ENCODE measurements at places on chromosomes 11 and 22.

- no peak for DNase-seq
These were observed 43.9 kb downstream of the CCDC34 start for GRCh38 chr11:27319072-27319471.

- DNase-seq, result no peak
These were observed 19.0 kb upstream of the TTLL12 start for GRCh38 chr22:43205748-43206508.

DNA sequence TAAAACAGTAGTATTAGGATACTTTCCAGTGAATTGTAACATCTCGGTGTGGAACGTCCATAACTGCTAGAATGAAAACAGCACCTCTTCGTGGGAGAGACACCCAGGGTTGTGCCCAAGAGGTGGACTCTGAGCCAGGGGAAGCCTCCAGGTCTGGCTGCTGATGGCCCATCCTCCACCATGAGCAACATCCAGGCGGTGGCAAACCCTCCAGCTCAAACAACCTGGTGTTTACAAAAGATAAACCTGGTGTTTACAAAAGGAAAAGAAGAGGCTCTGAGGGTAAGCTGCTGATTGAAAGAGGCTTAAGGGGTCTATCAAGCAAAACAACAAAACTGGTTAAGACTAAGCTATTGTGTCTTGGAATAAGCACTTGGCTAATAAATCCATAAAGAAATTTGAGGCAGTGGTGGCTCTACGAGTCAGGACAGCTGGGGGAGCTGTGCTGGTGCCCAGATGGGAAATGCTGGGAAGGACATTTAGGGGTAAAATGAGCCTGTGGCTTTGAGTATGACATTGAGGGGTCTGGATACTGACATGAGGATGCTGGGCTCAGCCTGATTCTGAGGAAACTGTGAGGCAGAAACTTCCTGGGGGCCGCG is 909.0 kb downstream of the BRD1 start:
- no peak for DNase-seq

DNA sequence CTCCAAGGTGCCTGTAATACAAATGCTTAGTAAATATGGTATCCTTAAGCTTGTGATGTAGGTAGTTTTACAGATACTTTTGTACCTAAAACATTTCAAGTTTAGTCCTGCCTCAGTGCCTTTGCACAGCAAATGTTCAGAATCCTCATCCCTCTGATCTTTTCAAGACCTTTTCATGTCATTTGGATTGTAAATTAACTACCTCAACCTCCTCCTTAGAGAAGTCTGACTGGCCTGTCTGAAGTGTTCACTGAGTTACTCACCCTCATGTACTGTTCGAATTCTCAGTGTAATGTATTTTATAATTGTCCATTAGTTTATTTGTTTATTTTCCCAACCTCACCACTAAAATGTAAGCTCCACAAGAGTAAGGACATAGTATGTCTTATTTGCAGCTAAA is 147.5 kb downstream of the ELP4 start:
- DNase-seq, result no peak

DNA sequence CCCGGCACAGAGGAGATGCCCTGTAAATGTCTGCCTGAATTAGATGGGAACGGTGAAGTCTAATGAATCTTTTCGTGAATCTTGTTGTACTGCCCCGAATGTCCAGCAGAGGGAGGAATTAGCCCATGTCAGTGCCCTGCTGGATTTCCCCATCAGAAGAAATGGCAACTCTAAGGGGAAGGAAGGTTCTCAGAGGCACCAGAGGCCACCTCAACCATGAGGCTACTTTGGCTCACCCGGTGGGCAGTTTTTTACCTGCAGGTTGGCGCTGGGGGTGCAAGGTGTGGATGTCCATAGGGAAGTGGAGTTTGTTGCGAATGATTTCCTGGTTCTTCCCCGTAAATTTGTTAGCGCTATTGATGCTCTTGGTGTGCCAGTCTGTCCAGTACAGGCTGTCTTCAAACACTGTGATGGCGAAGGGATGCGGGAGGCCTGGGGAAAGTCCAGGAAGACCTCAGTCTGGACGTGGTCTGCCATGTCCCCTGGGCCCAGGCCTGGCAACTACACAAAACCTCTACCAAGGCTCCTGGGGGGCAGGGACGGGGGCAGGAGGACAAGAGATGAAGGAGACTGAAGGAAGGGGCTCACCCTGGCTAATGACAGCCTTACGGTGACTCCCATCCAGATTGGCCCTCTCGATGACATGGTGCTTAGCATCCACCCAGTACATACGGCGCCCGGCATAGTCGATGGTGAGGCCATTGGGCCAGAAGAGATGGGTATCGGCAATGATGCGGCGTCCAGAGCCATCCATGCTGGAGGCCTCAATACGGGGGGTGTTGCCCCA is 28.5 kb downstream of the LRP4 start:
- DNase-seq, result peak; percentile 77

DNA sequence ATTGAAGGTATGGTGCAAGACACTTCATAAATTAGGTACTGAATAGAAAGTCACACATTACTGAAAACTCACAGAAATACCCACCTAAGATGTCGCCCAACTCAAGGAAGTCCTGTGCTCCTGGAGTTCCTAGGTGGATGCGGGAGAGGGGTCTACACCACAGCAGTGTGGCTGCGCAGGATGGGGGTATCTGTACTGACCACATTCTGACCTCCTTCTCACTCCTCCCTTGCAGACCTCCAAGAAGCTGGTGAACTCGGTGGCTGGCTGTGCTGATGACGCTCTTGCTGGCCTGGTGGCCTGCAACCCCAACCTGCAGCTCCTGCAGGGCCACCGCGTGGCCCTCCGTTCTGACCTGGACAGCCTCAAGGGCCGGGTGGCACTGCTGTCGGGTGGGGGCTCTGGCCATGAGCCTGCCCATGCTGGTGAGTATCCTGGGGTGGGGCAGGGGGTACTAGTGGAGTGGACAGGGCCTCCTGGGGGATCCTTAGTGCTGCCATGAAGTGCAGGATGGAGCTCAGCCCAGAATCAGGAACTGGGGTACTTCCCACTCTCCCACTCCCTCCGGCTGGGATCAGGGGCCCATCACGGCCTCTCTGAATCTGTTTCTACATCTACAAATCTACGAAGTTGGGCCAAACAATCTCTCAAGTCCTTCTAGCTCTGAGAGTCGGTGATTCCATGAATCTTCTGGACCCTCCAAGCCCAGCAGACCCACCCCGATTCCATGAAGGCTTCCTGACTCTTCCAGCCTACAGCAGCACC is 4.9 kb downstream of the TKFC start:
- peak; percentile 19 for DNase-seq

GRCh38 chr11:93852242-93852641 is 1.8 kb upstream of the VSTM5 start:
- DNase-seq, result no peak

DNA sequence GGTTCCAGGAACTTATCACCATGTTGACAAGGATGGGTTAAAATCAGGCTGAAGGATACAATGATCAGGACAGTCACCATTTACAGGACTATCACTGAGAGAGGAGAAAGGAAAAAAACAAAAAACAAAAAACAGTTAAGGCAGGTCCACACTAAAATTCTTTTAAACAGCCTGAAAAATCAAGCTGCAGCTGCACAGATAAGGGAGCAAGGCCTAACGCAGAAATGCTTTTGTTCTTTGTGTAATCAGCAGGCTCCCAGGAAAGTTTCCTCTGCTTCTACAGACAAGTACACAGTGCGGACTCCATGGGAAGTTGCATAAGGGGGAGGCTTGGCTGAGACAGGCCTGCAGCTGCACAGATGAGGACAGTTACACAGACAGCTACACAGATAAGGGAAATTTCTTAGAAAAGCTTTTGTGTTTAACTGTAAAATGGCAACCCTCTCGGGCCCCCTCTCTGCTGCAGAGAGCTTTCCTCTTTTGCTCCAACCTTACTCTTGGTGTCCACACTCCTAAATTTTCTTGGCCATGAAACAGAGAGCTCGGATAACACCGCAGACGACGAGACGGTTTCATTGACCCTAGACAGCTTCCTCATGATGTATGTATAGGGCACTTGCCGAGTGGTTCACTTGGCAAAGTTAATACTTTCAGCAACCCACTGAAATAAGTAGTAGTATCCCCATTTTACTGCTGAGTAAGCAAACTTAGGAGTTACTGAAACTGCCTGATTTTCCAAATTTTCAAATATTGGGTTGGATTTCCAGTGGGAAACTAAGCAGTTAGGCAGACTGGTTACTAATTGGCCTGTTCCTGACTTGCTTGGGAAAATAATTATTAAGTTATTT is 45.5 kb downstream of the PIWIL3 start:
- peak; percentile 9 for DNase-seq

GRCh38 chr11:96173422-96173821 is 169.6 kb downstream of the MAML2 start:
- peak; percentile 38 for DNase-seq

- no peak for DNase-seq
These were observed 139.0 kb upstream of the GUCY1A2 start for GRCh38 chr11:107157146-107157808.

GRCh38 chr11:81989093-81989492 is 744.6 kb downstream of the FAM181B start:
- DNase-seq, result no peak

DNA sequence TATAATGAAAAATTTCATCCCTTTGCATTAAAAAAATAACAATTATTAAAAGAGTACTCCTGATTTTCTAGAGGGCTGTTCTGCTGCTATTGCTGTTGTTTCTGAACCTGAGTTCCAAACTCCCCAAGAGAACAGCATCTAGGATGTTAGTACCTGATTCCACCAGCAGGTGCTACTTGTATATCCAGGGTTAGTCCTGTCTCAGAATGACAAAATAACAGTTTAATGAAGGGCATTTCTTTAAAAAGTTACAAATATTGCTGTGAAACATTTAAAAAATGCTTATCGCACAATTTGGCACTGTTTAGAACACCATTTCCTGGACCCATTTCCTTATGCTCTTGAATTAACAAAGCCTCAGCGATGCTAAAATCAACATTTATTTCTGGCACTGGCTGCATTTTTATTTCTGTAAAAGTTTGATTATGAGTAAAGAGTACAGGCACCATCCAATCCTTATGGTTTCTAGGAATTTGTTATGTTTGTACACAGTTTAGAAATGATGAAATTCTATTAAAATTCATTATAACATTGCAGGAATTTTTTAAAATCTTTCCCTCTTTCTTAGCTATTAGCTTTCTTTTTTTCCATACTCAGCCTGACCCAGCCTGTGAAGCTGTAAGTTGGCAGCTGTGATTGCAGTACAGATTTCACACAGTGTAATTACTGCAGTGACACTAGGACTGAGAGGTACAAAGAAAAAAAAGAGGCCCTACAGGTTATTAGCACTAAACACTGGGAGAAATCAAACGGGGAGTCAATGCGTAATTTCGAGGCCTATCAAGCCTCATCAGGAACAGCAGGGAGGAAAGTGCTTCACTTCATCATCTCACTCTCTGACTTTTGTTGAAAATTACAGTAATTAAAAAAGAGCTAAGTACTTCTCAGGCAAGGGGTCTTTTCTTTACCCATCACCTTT is 208.8 kb downstream of the DCDC1 start:
- DNase-seq, result no peak

DNA sequence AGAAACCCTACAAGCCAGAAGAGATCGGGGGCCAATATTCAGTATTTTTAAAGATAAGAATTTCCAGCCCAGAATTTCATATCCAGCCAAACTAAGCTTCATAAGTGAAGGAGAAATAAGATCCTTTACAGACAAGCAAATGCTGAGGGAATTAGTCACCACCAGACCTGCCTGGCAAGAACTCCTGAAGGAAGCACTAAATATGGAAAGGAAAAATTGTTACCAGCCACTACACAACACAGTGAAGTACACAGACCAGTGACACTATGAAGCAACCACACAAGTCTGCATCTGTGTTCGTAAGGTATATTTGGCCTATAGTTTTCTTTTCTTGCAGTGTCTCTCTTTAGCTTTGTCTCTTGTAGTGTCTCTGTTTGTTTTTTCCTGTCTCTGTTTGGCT is 29.0 kb downstream of the TMEM225 start:
- no peak for DNase-seq

GRCh38 chr11:121435551-121436511 is 16.3 kb upstream of the SORL1 start:
- DNase-seq, result peak; percentile 66

- no peak for DNase-seq
These were observed 118.2 kb downstream of the ABTB2 start for GRCh38 chr11:34239465-34240149.

DNA sequence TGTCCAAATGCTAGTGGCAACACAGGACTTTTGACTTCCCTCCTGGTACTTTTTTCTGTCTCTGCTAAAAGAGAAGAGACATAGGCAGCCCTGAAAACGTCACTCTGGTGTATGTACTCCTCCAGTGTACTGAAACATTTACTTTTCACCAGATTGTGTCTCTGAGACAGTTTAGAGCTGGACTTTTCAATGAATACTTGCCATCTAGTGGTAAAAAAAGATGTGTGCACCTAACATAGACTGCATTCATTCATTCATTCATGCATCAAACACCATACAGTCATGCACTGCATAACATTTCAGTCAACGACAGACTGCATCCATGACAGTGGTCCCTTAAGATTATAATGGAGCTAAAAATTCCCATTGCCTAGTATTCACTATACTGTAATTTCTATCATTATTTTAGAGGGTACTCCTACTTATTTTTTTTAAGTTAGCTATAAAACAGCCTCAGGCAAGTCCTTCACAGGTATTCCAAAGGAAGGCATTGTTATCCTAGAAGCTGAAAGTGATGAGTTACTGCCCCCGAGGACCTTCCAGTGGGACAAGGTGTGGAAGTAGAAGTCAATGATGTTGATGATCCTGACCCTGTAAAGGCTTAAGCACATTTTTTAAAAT is 186.2 kb downstream of the SPON1 start:
- peak; percentile 10 for DNase-seq

GRCh38 chr11:122258446-122259194 is 142.6 kb upstream of the BLID start:
- DNase-seq, result peak; percentile 48

GRCh38 chr11:85787809-85788760 is 22.9 kb downstream of the SYTL2 start:
- DNase-seq, result no peak

GRCh38 chr11:84865791-84866535 is 761.2 kb downstream of the DLG2 start:
- DNase-seq, result no peak

- peak; percentile 84 for DNase-seq
These were observed 3.3 kb upstream of the SHISA8 start for GRCh38 chr22:41917903-41918791.

GRCh38 chr11:88680806-88681205 is 343.3 kb upstream of the CTSC start:
- no peak for DNase-seq

- peak; percentile 26 for DNase-seq
These were observed 148.3 kb upstream of the POU2AF2 start for GRCh38 chr11:111097191-111097590.

DNA sequence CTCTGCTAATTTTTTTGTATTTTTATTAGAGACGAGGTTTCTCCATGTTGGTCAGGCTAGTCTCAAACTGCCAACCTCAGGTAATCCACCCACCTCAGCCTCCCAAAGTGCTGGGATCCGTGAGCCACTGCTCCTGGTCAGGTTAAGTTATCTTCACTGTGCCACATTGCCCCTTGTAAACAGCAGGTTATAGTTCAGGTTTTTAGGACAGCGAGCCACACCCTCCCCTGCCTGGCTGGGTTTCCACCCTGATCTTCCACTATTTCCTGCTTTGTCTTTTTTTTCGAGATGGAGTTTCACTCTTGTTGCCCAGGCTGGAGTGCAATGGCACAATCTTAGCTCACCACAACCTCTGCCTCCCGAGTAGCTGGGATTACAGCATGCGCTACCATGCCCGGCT is 16.1 kb downstream of the ACO2 start:
- DNase-seq, result no peak

- no peak for DNase-seq
These were observed 11.0 kb upstream of the NECTIN1 start for GRCh38 chr11:119739975-119740374.

Data from inflammatory macrophage treated with lipopolysaccharide for 4 hours (primary cell).